ENCODE measurements at places on chromosomes 12 and 14.

DNA sequence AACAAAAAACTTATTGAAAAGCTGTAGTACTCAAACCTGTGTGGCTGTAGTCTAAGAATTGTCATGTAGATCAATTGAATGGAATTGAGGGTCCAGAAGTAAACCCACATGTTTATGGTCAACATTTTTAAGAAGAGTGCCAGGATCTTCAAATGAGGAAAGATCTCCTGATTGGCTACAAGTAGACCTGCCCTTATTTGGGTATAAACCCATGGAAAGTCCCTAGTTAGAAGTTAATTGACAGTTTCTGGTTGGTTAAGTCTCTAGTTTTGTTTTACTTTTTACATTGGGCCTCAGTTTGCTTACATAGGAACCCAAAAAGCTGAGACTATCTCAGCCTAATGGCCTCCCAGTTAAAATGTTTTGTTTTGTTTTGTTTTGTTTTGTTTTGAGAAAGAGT, 91.9 kb upstream of the RESF1 start:
- no peak for DNase-seq

DNA sequence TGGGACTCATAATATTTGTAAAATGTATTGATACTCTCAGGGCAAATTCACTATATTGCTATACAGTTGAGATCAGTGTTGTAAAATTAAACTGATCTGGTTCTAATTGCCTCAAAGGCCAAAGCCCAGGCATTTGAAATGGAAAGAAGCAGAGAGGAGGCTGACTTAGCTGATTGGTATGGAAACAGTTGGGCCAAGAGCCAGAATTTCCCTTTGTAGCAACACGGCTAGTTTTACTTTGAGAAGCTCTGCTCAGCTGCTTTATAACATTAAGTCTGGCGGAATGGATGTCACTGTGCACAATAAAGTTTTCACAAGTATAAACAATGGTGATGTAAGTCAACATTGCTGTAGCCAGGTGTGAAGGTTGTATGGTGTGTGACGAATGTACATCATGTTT, 186.4 kb downstream of the MSRB3 start:
- DNase-seq = no peak

- no peak for DNase-seq
These were observed 514.6 kb downstream of the FUT8 start for GRCh38 chr14:65926935-65927700.

DNA sequence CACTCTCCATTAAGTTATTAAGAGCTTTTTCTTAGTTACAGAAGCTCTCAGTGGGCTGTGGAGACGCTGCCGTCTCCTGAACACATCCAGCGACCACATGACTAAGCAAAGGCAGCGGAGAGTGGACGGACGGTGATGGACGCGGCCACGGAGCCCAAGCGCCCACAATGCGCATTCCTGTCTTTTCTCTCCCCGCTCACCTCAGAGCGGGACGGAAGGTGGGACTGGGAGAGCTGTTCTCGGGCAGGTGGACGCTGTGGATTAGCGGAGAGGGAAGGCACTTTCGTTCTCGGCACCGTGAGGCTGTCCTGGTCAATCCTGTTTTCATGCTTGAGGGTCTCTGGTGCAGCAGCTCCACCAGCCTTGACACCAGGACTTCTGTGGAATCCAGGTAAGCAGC, 2.6 kb upstream of the ANKLE2 start:
- DNase-seq = no peak
